ENCODE measurements at places on chromosomes 4 and X.

- peak; percentile 71 for DNase-seq
Observed at GRCh38 chr4:10106421-10107039, 10.1 kb downstream of the WDR1 start.

GRCh38 chr4:159152181-159152580 lies 49.3 kb downstream of the RAPGEF2 start:
- DNase-seq: no peak

GRCh38 chrX:131058136-131058868 lies at the start of gene ARHGAP36:
Gene ARHGAP36, plus strand, starts transcription at chrX:131058346. Its CDS starts 23,320 bp downstream, at chrX:131081666.
- no peak for DNase-seq

DNA sequence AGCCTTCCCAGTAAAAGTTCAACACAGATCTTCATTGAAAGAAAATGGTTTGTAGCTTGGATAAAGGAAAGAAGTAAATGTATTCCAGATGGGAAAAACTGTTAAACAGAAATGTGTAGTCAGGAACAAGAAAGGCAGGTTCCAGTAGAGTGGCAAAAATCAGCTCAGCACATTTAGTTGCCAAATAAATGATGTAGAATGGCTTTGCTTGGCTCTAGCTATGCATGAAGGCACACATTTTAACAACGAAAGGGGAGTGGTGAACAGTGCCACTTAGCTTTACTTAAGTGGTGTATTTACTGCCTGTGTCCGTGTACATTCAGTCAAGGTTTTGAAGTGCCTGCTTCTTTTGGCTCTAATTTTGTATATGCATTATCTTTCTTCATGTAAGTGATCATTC lies 644.5 kb upstream of the ATOH1 start:
- DNase-seq: no peak

DNA sequence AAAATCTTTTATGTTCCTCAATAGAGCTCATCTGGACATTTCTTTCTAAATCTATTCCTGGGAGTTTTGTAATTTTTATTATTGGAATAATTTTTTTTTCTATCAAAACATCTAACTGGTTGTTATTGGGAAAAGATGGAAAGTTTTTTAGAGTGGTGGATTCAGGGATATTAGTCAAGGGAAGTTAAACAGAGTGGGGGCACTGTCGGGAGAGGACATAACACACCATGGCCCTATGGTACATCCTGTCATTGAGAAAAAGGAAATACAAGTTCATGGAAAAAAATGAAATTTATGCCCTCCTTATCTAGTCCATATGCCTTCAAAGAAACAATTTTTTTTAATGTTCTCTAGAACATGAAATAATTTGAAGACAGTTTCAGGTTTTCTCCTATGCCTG lies 96.3 kb upstream of the TSPAN5 start:
- no peak for DNase-seq

Data from activated T-cell treated with anti-CD3 and anti-CD28 coated beads for 24 hours (primary cell).